ENCODE measurements at places on chromosomes 5 and 9.

DNA sequence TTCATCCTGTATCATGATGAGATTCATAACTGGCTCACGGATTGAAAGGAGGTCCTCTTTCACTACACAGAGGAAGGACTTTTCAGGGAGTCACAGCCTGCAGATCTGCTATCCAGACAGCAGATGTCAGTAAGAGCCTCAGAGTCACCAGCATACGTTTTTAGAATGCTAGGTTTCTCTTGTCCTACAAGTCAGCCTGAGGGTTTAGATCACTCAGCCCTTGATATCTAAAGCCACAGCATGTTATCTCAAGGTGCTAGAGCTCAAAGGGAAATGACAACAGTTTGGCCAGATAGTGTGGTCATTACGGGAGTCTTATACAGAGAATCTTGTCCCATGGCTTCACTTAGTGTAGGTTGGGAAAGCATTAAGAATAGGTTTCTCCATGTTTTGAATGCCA lies 30.9 kb upstream of the SLC46A2 start:
- no peak overlapping the region for H3K4me3 ChIP-seq
- no peaks in the 10 kb centered on the region for H3K36me3 ChIP-seq
- H3K27ac ChIP-seq, result no peak overlapping the region
- DNase-seq, result peak; percentile 37

GRCh38 chr9:134571946-134572917 lies 69.4 kb upstream of the COL5A1 start:
- H3K27ac ChIP-seq, result no peak overlapping the region
- no peaks in the 10 kb centered on the region for H3K4me1 ChIP-seq
- no peaks in the 10 kb centered on the region for H3K27me3 ChIP-seq
- no peaks in the 10 kb centered on the region for H3K36me3 ChIP-seq
- no peak for DNase-seq

DNA sequence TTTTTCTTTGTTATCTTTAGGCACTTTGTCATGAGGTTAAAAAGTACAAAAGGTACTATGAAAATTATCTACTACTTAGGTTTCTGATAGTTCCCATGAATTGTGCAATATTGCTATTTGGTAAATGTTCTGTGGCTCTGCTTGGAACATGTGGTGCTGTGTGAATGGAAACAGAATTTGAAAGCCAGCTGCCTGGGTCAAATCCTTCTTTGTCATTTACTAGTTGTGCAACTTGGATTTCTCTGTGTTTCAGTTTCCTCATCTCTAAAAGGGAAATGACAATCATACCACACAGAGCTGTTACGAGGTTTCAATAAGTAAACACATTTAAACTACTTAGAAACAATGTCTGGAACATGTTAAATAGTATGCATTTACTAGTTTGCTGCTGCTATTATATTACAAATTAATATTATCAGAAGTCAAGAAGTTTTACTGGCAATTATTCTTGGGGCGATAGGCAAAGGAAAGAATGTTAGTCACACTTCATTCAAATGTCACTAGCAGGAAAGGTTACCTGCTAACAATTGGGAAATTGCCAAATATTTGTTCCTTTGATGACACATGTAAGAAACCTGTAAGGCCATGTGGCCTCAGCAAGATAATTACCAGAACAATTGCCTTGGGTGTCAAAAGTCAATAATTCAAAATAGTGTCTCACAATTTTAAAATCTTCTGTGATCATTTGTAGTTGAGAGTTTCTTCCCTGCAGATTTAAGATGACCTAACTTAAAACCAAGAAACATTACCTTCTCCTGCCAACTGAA lies 184.8 kb downstream of the KIAA0825 start:
- peak overlapping the region; percentile 77 for H3K27ac ChIP-seq
- peak overlapping the region; percentile 20 for H3K4me3 ChIP-seq
- DNase-seq, result peak; percentile 89
- no peaks in the 10 kb centered on the region for H3K27me3 ChIP-seq
- no peaks in the 10 kb centered on the region for H3K36me3 ChIP-seq
- peaks cover 26% of the 10 kb centered on the region for H3K4me1 ChIP-seq

- H3K4me1 ChIP-seq, result no peaks in the 10 kb centered on the region
- no peak overlapping the region for H3K27ac ChIP-seq
- no peaks in the 10 kb centered on the region for H3K27me3 ChIP-seq
- DNase-seq, result no peak
Measured at GRCh38 chr5:30183795-30184194, 1009.7 kb upstream of the CDH6 start.

Data from CD14-positive monocyte (primary cell).